HCT116 (cell line): ENCODE measurements at places on chromosomes 5 and 9.

- no peak for DNase-seq
Observed at GRCh38 chr5:76503929-76504328, 100.8 kb downstream of the IQGAP2 start.

- DNase-seq: no peak
Observed at GRCh38 chr5:62343428-62343827, 37.4 kb downstream of the KIF2A start.

DNA sequence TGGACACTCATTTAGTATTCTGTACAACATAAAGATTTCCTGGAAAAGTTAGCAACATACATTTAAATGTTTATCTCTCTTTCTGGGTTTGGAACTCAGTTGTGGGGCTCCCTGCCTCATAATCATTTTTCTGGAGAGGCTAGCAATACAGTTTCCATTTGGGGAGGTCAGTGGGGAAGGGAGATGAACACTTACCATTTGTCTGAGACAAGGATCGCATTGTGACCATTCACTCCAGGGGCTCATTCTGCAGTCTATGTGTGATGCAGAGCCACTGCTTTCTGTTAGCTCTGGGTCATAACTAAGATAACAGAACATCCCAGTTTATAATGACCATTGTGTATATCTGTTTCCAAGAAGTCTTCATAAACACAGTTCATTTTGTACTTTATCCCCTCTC is 22.4 kb downstream of the C9 start:
- DNase-seq: no peak

GRCh38 chr5:179209359-179210150 is 135.7 kb downstream of the ADAMTS2 start:
- DNase-seq: no peak

- DNase-seq: no peak
Observed at GRCh38 chr5:14260637-14261036, 117.5 kb downstream of the TRIO start.

DNA sequence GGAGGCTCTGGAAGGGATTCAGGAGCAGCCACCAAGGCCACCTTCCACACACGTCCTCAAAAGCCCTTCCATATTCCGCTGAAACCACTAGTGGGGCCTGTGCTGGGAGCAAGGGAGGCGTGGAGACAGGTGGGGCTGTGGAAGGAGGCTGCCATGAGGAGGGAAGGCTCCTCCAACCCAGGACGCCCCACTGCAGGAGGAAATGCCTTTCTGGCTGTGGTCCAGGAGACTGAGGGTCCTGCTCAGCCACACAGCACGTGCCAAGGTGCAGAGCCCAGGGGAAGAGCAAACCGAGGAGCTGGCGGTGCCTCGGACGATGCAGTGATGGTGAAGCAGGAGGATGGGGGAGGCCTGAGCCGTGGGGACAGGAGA is 49.5 kb downstream of the ADAMTS2 start:
- no peak for DNase-seq

GRCh38 chr5:124755565-124755964 is 9.1 kb upstream of the ZNF608 start:
- DNase-seq: no peak

- DNase-seq: no peak
Observed at GRCh38 chr9:104711604-104712003, 17.3 kb downstream of the OR13D1 start.

GRCh38 chr9:95635986-95636671 is 119.4 kb upstream of the PTCH1 start:
- no peak for DNase-seq

DNA sequence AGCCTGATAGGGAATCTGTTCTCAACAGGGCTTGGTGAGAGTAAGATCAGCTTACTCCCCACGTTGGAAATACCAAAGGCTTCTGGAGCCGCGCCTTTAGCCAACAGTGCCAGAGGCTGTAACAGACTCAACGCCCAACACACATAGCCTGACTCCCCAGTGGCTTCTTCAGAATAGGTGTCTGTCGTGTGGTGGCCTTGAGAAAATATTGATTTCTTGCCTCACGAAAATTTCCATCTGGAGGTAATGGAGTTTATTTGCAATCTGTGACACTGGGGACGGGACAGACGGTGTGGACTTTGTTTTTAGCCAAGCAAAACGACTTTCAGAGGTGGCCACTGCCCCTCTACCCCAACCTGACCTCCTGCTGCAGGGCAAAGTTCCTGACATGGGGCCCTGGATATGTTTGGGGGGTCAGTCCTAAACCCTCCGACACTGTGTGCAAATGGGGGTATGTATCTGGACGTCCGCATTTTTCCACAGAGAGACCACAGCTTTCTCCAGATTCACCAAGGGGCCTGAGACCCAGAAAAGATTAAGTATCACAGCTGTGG is 189.3 kb downstream of the CDK5RAP2 start:
- DNase-seq: no peak

DNA sequence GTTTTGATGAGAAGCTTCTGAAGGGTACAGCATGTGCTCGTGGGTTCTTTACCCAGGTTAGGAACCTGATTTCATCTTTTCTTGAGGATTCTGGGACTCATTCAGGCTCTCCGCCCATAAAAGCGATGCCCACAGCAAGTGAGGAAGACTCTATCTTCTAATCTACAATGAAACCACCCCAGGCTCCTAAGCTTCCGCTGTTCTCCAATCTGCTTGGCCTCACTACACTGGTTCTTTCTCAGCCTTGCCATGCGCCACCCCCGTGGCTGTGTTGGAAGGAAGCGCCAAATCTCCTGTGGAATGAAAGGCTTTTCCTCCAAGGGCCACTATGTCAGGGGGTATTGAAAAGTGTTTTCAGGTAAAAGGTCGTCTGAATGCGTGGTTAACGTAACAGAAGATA is 135.6 kb downstream of the MYO10 start:
- no peak for DNase-seq

DNA sequence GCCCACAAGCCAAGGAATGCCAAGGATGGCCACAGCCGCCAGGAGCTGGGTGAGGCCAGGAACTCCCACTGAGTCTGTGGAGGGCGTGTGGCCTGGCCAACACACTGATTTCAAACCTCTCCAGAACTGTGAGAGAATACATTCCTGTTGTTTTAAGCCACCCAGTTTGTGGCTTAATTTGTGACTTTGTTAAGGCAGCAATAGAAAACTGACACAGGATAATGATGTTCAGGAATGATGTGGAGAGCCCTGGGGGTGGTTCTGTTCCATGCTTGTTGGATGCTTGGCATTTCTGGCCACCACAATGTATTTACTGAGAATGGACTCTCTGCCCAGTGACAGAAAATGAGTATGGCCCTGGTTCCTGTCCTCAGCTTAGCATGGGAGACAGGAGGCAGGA is 82.8 kb downstream of the DAP start:
- DNase-seq: no peak

- DNase-seq: no peak
Observed at GRCh38 chr5:173963182-173963838, 25.7 kb upstream of the C5orf47 start.

GRCh38 chr9:134487066-134487710 is 154.4 kb upstream of the COL5A1 start:
- DNase-seq: no peak
